NCI-H774 (cell line): ENCODE measurements at places on chromosomes 7 and 10.

DNA sequence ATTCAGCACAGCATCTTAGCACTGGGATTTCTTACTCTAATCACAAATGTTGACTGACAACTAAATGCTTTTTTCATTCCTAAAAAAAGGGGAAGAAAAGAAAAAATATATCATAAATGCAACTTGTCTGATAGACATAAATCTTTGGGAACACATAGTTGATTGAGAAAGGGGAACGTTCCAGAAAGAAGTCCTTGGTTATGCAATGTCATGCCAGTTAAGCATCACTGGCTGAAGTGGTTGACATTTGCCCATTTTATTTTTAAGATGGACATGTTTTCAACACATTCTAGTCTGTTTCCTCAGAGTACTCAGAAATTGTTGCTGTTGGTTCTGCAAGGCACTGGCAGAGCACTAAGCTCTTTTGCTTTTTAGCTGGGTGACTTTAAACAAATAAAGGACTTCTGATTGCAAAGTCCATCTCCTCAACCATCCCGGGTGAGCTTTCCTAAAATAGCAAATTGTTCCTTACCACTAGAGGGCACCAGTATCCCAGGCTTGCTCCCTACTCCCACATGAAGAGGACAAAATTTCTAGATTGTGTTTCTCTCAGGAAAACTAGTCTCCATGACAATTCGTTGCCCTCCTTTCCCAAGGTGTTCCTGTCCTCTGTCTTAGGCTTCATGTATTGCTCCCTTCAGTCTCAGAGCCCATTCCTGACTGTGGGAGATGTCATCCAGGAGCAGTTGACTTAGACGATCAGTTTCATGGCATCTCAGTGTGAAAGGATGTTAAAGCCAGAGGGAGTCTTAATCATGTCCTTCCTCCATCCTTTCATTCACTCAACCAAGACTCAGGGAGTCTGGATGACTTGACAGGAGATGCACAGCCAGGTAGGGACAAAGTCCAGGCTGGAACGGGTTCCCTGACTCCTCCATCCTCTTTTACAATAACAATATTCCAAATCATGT, 23.9 kb downstream of the OPALIN start:
- DNase-seq = no peak

DNA sequence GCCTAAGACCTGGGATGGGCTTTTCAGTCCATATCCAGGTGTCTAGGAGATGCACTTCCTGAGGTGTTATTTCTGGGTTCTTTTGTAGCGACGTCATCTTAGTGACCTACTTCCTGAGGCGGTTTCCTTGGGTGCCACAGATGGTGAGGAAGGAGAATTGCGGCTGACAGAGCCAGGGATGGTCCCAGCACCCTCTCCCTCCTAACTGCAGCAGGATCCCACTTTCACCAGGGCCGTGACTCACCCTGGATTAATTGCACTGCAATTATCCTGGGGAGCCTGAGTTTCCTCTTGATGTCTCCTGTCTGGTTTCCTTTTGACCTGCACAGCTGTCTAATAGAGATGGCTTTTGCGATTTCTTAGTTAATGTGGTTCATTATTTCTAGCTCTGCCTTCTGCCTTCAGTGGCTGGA, 271.7 kb downstream of the TCF7L2 start:
- DNase-seq = no peak

- DNase-seq = no peak
These were observed 19.9 kb downstream of the SCRN1 start for GRCh38 chr7:29969738-29970137.

GRCh38 chr10:1217237-1217587, 161.0 kb downstream of the WDR37 start:
- no peak for DNase-seq

GRCh38 chr10:122467701-122468100, 6.3 kb downstream of the HTRA1 start:
- no peak for DNase-seq

GRCh38 chr10:7857262-7857661, 39.0 kb downstream of the TAF3 start:
- DNase-seq = no peak

DNA sequence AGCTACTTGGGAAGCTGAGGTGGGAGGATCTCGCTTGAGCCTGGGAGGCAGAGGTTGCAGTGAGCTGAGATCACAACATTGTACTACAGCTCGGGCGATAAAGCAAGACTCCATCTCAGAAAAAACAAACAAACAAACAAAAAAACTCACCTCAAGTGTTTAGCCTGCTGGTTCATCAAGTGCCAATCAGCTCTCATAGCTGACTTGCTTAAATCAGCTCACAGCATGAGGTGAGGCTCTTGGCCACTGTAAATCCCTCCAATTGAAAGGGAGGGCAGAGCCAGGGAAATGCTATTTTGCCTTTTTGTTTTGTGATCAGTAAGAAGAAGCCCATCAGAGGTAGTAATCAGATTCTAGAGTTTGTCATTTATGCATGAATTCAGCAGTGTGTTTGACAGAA, 112.3 kb downstream of the RAB11FIP2 start:
- DNase-seq = no peak

DNA sequence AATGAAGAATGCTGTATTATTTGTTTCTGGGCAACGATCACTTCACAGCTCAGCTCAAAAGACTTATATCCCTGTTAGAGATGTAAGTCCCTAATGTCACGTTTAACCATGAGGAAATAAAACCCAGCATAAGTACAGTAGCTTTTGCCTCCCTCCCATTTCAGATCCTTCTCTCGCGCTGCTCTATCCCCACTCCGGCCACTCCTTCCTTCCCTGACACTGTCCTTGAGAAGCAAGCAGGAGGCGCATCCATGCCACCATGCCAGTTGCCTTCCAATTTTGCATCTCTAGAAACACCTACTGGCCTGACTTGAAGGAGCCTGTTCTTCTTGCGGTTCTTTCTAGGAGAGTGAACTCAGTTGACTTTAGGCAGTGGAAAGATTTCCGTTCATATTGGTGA, 1.2 kb downstream of the FAM180A start:
- no peak for DNase-seq

GRCh38 chr7:73995330-73995729, 32.6 kb upstream of the ELN start:
- DNase-seq = no peak

- no peak for DNase-seq
These were observed 962.7 kb downstream of the LRMDA start for GRCh38 chr10:76393875-76394706.

- no peak for DNase-seq
These were observed 73.6 kb downstream of the JMJD1C start for GRCh38 chr10:63392224-63392623.

GRCh38 chr7:15007507-15007906, 105.0 kb upstream of the DGKB start:
- DNase-seq = no peak
